ENCODE measurements at places on chromosomes 12 and 14.

DNA sequence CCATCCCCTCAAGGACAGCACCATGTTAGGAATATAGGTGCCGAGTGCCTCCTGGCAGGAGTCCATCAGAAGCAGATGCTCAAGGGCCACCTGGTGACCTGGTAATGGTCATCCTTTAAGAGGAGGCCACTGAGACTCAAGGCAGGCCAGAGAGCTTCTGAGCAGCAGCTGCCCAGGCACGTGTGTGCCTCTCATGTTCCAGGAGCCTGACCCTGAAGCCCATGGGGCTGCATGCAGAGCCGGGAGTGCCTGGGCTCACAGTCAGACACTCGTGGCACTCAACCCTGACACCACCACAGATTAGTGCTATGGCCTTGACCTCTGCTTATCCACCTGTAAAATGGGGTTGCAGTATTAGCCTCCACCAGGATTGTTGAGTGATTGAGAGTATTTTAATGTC, 45.6 kb downstream of the C14orf132 start:
- no peak for DNase-seq

DNA sequence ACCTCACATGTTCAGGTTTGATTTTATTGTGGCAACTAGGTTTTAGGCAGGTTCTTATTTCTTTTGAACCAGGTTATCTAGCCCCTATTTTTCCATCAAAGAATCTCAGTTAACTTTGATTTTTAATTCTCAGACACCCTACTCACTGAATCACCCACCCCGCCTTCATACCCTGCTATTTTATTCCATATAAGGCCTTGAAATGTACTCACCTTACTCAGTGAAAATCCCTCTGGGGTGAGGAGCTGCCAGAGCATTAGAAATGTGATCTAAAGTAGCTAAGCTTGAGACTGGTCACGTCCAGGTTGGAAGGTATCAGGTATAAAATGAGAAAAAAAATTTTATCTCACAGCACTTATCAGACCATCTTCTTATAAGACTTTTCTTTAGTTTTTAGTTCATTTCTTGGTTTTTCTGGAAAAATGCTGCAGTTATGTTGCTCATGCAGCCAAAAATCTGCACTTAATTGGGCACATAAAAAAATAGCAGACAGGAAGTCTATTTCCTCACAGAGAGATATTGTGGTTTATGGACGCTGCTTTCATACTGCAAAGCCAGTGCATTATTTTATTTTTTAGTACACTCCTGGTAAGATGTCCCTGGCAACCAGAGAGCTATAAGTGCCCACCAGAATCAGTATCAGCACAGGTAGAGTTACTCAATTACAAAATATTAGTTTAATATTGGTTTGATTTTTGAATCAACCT, 101.5 kb upstream of the CCDC91 start:
- no peak for DNase-seq

DNA sequence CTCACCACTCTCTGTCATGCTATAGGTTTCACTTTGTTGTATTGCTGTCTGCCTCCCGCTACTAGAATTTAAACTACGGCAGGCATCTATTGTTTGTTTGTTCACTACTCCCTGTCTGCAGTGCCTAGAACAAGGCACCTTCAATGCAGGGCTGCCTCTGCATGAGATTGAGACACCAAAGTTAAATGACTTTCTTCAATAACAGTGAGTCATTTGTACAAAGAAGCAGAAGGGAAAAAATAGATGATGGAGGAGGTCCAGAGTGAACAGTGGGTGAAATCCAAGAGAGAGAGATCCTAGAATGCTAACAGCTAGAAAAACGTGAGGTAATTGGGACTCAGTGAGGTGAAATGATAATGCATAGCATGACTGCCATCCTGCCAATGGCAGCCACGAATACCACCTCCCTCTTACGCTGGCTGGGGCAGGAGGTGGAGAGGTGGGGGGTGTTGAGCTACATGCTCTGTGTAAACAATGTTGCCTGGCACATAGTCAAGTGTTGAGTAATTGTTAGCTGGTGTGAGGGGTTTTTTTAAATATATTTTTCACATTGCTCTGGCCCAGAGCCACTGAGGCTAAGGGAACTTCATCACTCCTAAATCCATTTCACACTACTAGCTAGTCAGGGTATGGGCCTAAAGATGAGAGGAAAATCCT, 367.6 kb downstream of the RPS29 start:
- DNase-seq, result no peak

DNA sequence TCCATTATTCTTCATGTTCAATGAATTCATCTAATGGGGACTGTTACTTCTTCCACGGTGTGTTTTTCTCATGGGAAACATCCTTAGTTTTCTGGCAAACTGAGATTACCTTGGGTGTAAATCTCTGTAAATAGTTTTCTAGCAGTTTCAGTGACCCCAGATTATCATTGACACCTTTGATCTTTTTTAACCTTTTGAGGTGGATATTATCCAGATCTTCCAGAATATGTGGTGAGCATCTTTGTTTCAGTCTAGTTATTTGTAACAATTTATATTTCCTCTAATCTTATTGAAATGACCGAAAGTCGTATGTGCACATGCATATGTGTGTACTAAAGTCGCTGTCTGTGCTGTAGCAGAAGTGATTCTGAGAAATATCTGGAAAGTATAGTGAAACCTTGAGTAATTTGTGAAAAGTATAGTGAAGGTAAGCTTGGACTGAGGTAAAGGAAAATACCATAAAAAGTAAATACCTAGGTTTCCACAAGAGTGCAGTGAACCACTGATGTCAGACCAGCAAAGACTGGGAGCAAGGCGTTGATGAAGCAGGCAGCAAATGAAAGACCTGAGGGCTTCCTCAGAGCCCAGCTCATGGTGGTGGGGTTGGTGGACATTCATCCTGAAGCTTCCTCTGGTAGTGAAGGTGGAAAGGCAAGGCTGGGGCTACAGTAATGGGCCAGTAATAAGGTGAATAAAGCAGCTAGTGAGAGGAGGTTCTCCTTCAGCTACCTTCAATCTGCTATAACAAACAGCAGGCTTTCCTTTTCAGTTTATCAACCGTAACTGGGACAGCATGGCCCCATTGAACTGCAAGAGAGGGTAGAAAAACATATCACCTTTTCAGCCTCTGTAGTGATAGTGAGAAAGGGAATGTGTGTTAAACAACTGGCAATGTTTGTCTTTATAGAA, 480.2 kb upstream of the FBXO33 start:
- DNase-seq, result no peak

- DNase-seq, result no peak
Measured at GRCh38 chr14:29236401-29236800, 469.8 kb downstream of the FOXG1 start.
